ENCODE measurements at places on chromosomes 3 and 15.

DNA sequence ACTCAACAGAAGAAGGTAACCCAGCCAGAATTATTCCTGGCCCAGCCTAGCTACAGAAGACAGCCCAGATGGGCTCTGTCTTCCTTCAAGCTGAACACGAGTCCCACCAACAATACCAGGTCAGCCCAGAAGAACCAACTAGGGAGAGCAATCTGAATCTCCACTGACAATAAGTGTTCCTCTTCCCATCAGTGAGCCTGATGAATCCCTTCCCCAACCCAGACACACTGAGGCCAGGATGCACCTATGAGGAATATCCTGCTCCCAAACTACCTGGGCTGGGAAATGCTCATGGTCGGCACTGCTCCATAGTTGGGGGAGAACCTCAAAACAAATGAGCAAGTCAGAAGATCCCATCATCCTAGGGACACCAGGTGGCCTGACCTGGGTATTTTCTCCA, 351.1 kb downstream of the OCA2 start:
- no peak for DNase-seq

GRCh38 chr3:50160561-50160983, 5.4 kb downstream of the SEMA3F start:
- no peak for DNase-seq

- DNase-seq = peak; percentile 50
Observed at GRCh38 chr3:187669675-187670504, at the start of gene SST. Gene SST, minus strand, starts transcription at chr3:187670394. Its CDS starts 103 bp downstream, at chr3:187670291.

DNA sequence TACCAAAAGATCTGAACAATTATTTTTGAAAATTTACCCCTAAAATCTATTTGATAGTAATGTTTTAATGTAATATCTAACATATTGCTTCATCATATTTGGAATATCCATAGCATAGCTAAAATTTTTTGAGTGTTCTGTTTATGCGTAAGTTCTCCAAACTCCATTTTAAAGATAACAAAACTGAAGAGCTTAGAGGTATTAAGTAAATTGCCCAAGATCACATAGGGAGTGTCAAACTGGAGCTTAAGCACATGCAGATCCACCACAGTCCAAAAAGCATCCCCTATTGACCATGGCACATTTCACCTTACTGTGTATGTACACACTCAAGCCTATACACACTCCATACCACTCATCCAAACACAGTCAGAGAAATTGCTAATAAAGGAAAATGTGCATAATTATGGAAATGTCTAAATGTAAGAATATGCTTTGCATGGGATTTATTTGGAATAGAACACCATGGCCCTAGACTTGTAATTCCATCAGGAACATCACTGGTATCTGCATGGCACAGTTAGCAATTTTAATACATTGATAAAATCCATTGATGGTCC, 85.2 kb upstream of the TGFBR2 start:
- DNase-seq = no peak

GRCh38 chr15:81166636-81167305, 29.9 kb upstream of the IL16 start:
- DNase-seq = no peak
